Stimulated activated CD4-positive, alpha-beta T cell treated with anti-CD3 and anti-CD28 coated beads, TNF-alpha, amount 100 ng/mL, for 1 hour (primary cell): ENCODE measurements at places on chromosomes 7 and 10.

- DNase-seq, result no peak
These were observed 22.1 kb downstream of the HKDC1 start for GRCh38 chr10:69242040-69242851.

- DNase-seq, result no peak
These were observed 216.3 kb upstream of the NRP1 start for GRCh38 chr10:33550811-33551210.

DNA sequence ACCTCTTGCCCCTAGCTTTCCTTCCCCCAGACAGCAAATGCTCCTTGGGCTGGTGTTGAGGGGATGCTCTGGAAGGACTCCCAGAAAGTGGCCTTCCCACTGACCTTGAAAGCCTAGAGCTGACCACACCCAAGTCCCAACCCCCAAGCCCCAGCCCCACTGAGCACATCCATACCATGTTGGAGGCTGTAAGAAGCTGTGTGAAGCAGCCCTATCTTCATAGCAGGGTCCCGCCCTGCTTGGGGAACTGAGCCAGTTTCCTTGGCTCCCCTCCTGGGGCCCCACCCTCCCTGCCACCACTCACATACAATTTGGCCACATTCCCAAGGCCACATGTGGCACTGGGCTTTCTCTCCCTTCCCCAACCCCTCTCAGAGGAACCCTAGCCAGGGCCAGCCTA is 72.3 kb upstream of the CACUL1 start:
- DNase-seq, result no peak

DNA sequence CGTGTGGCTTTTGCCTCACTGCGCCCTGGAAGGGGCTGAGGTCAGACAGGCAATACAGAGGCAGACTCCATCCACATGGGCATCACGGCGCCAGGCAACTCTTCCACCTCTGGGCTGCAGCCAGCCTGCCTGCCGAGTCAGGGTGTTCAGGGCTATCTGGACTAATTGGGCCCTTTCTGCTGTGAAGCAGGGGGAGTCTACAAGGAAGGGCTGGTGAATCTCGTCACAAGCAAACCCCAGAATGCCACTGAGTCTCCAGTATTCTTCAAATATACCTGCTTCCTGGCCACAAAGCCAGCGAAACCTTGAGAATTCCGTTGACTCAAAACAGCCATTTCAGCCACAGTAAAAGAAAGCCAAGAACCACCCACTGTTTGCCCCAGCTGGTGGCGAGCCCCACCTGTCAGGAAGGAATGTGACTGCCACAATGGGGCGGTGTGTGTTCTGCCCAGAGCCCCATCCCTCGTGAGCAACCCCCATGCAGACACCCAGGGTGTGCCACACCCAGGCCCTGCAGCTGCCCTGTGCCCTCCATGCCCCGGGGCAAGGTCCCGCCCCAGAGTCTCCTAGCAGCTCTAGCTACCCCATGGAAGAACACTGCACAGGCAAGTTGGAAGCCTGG is 117.3 kb downstream of the FAM53B start:
- no peak for DNase-seq

GRCh38 chr10:124614003-124614659 is 130.0 kb downstream of the FAM53B start:
- DNase-seq, result no peak

GRCh38 chr10:92656266-92656961 is 33.3 kb upstream of the HHEX start:
- DNase-seq, result no peak

GRCh38 chr10:124646483-124647352 is 97.5 kb downstream of the FAM53B start:
- DNase-seq, result no peak

DNA sequence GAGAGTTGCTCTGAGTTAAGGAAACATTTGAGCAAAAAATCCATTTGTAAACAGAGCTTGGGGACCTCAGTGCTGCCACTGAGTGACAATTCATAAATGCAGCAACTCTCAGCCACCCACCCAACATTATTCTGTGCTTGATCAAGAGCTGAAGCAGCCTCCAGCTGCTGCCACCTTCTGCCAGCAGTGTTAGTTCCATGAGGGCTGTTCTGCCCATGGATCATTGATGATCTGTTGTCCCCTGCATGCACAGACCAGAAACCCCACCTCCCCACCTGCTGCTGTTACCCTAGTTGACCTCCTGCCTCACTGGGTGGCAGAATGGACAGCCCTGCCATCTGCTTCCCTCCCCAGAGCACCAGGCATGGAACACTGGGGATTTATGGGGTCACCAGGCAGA is 305.4 kb downstream of the KCNMA1 start:
- DNase-seq, result no peak

GRCh38 chr10:110568055-110568735 is 700 bp downstream of the SMC3 start:
- DNase-seq, result peak; percentile 22

GRCh38 chr7:6320791-6321190 is 48.4 kb upstream of the CYTH3 start:
- no peak for DNase-seq

- no peak for DNase-seq
These were observed 52.0 kb downstream of the ABCC2 start for GRCh38 chr10:99834410-99834809.

GRCh38 chr10:111030042-111030750 is 46.6 kb upstream of the ADRA2A start:
- DNase-seq, result no peak

DNA sequence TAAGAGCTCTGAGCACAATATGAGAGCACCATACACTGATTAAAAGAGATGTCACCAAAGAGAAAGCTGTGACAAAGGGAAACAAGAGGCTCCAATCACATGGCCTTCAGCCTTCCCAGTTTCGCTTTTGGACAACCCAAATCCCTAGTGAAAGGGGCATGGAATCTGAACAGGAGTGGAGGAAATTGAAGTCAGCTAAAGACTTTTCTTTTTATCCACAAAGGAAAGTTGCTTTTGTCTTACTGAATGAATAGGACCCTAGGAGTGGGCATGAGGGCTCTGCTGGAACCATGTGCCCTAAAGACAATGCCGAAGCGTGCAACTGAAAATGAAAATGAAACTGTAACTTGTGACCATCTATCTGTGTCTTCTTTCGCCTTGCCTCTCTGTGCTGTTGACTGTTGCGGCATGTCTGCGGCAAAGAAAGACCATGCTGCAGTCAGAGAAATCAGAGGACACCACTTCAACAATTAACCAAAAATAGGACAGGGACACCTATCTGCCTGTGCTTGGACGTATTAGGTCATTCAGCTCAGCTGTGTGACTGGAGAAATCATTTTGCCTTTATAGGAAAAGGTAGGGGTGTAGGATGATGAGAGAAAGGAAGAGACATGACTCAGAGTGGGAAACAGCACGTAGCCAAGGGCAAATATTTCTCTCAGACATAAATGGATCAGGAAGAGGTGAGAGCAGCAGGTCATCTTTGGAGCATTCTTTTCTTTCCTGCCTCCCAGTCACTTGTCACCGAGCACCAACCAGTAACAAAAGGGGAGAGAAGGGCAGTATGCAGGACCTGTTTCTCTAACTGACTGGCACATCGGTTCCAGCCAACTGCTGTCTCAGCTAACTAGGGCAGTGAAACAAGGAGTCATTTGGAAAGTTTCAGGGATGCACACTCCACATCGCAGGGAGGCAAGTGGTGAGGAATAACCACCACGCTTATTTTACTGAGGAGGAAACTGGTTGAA is 12.3 kb downstream of the CAV2 start:
- DNase-seq, result no peak

DNA sequence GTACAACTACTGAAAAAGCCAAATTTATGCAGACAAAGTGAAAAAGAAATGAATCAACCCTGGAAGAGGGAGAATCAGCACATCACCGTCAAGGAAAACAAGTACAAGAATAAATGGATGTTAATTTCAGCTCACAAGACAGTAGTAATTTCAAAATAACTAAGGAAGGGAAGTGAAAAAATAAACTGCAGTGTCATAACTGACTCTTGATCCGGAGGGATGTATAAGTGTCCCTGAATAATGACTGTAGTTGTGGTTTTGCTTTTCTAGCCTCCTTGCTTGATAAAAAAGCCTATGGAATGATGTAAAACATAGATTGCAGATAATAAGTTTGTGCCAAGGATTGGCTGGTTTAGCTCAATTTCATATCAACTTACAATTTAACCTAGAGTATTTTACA is 721.1 kb upstream of the C7orf33 start:
- DNase-seq, result no peak

- no peak for DNase-seq
These were observed at the start of gene LIPM for GRCh38 chr10:88802523-88803285. Gene LIPM, plus strand, starts transcription at chr10:88802730. Its CDS starts 167 bp downstream, at chr10:88802897.

GRCh38 chr10:69818676-69819239 is 17.1 kb downstream of the COL13A1 start:
- no peak for DNase-seq

DNA sequence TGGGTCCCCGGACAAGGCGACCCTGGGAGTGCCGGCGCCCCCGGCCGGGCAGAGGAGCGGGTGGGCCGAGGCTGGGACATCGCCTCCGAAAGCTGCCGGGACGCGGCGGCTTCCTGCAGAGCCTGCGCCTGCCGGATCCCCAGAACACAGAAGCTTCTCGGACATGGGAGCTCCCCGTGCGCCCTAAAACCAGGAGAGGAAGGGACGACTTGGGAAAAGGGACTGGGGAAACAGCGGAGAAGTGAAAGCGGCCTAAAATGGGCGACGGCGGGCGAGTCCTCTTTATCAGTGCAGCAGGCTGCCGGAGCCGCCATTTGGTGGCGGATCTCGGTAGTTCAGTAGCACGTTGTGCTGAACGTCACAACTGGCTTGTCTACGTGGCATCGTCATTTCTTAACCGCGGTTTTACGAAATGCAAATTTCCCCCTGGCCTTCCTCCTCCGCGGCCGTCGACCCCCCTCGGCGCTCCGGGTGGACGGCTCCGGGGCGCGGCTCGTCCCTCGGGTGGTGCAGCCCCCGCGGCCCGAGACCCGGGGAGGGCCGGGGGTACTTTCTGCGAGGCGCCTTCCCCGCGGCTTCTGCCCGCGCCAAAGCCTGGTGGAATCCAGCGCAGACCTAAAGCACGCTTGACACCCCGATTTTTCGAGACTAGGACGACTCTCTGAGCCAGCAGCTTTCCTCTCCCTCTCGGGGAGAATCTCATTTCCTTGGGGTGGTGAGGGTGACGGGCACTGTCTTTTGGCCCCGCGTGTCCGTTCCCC is 9.9 kb upstream of the SPAG6 start:
- DNase-seq, result peak; percentile 43

DNA sequence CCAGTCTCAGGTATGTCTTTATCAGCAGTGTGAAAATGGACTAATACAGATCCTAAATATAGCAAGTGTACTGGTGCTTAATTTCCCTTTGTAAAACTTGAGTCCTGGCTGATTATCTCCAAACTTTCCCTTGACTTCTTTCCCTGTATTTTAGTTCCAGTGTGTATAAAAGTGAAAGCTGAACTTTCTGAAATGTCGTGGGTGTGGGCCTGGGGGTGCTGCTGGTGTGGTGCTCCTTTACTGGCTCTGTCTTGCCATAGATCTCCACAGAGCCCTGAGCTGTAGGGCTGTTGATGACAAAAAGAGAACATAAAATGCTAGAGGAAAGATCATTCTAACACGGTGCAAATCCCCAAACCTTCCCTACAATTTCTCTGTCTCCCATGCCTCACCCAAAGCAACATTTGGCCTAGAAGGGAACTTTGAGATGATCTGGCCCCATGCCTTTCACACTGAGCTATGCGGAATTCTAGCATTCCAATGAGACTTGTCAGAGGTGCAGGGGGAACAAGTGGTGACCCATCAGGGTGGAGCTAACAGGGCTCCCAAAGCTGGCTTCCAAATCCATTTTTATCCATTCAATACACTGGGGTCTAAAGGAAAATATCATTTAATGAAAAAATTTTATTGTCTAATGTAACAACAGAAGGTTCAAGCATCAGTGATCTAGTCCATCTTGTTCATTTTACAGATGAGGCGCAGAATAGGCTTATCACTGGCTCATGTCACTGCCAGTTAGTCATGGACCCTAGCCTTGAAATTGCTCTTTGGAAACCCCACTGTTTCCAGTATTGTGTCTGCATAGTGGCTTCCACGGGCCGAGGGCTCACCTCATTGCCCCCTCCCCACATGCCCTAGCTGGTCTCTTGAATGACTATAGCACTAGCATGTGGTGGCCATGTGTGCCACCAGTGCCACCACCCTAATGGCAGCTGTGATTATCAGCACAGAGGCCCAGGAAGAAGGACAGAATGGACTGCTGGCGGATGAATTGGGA is 1000.9 kb downstream of the LRMDA start:
- no peak for DNase-seq

- DNase-seq, result no peak
These were observed 44.1 kb upstream of the LAMB1 start for GRCh38 chr7:108046952-108047506.

GRCh38 chr10:71127104-71127503 is 85.3 kb upstream of the UNC5B start:
- no peak for DNase-seq

- DNase-seq, result no peak
These were observed 245.2 kb upstream of the PRSS58 start for GRCh38 chr7:142503036-142503435.

- no peak for DNase-seq
These were observed 20.7 kb downstream of the ZNF107 start for GRCh38 chr7:64686493-64687184.

DNA sequence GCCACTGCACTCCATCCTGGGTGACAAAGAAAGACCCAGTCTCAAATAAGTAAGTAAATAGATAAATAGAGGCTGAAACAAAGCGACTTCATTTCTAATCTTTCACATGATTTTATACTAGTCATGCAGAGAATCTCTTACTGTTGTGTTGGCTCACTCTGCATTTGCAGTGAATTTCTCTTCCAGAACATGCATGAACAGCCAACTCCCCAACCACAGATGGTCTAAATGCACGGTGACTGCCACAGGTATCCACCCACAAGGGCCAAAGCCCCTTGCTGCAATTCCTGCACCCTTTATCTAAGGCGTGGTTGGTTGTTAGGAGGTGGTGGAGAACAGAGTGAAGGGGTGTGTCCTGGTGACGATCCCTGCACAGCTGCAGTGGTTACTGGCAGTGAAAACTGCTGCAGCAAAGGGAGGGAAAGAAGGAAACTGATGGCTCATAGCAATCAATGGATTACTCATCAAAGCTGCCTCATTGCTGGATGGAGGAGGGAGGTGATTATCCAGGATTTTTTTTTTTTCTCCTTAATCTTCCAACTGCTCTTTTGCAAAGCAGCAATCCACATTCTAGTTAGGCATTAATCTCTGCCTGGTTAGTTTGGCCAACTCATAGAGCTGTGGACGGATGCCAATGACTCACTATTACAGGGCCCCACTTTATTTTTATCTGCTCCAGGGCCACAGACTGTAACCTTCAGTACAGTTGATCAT is 50.6 kb downstream of the PRTFDC1 start:
- DNase-seq, result no peak
